ENCODE measurements at places on chromosomes 5 and 9.

GRCh38 chr5:135602882-135603721 lies 24.3 kb upstream of the CXCL14 start:
- DNase-seq = no peak

- DNase-seq = no peak
These were observed 34.5 kb upstream of the NCS1 start for GRCh38 chr9:130137641-130138081.

DNA sequence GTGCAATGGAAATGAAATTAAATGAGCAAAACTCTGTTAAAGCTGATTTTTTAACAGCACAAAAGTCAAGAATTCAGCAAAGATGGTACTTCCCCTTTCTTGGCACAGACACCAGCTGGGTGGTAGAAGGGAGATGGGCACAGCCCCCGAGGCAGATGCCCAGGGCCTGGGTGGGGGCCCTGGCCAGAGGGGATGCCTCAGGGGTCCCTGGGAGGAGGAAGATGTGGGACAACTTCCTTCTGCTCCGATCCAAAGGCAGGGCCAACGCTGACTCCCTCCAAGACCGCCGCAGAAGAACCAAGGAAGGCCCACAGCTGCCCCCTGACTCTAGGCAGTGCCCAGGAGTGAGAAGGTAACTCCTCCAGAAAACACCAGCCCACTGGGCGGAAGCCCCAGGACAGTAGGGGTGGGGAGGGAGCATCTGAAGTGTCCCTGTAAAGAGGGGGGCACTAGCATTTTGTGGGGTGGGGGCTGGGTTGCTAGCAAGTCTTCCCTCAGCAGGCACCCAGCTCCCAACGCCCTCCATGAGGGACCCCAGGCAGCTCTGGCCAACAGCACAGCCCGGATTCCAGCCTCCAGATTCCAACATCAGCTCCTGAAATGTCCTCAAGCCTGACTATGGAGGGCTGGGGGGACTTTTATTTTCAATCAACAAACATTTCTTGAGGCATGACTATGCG lies 4.9 kb downstream of the NACC2 start:
- no peak for DNase-seq

DNA sequence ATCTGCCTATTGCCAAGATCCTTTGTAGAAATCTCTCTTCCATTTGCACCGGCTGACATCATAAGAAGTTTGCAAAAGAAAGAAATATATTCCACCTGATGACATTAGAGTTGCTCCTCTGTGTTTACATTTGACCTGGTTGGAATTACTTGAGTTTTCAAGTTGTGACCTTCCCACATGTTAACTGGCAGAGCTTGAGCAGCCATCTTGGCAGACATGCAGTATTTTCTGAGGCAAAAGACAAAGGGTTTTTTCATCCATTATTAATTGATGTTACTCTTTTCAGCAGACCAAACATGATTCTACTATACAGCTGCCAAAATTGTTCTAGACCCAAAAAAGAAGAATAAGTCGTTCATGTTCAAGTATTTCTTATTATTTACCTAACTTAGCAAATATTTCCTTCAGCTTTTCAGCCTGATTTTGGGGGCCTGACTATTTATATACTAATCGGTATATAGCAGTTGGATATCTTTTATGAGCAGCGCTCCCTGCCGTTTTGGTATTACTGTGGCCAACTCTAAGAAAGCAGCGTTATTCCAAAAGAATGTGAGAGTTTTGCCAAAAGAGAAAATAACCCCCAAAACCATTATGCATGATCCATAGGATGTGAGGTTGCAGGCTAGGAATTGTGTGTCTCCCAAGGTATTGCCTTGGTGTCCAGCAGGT lies 212.9 kb downstream of the PBX3 start:
- DNase-seq = no peak

- no peak for DNase-seq
These were observed 112.9 kb downstream of the CHSY3 start for GRCh38 chr5:130017173-130017572.

DNA sequence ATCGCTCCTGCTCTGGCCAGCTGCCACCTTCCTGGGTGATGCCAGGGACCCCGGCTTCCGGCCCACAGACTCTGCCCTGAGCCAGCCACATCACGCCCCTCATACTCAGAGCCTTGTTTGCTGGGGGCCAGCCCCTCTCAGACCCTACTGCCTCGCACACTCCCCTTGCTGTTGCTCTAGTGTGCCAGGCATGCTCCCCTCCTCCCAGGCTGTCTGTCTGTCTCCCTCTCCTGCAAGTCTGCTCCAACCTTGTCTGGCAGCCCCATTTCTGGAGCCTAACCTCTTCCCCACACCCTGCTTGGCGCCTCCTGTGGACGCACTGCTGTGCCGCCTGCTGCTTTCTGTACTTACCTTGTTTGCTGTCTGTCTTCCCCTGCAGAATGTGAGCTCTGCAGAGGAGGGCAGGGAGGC lies 184.7 kb downstream of the HSPA4 start:
- DNase-seq = no peak

- DNase-seq = no peak
These were observed 8.3 kb upstream of the SEPTIN8 start for GRCh38 chr5:132785365-132785764.

DNA sequence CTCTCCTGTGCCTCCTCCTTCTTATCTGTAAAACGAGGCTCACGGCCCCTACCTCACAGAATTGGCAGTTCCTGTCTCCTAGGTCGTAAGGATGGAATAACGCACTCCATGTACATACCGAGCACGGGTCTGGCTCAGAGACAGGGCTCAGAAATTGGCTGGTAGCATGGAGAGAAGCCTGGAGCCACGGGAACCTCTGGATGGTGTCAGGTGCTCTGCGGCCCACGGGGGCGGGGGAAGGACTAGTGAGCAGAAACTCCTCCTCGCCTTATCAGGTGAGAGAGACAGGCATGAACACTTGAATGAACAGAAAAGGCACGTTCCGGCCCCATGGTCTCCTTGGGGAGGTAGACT lies 15.4 kb upstream of the C5orf47 start:
- DNase-seq = no peak

GRCh38 chr5:153523831-153524230 lies 33.4 kb downstream of the GRIA1 start:
- no peak for DNase-seq

- DNase-seq = no peak
These were observed 43.0 kb downstream of the LHFPL2 start for GRCh38 chr5:78605611-78606010.

DNA sequence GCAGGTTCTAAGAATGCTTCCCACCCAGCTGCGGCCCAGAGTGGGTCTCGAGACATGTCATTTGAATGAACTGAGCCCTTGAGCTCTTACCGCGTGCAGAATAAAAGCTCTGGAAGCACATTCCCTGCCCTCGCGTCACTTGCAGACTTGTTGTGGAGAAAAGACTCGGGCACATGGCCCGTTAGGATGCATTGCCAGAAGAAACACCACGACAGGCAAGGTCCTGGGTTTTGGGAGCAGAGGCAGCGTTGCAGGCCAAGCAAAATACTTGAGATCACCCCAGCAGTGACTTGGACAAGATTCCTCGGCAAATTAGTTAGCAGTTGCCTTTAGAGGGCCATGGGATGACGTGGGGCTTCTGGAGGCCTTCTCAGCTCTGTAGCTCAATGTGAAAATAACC lies 170.8 kb upstream of the MSX2 start:
- no peak for DNase-seq

DNA sequence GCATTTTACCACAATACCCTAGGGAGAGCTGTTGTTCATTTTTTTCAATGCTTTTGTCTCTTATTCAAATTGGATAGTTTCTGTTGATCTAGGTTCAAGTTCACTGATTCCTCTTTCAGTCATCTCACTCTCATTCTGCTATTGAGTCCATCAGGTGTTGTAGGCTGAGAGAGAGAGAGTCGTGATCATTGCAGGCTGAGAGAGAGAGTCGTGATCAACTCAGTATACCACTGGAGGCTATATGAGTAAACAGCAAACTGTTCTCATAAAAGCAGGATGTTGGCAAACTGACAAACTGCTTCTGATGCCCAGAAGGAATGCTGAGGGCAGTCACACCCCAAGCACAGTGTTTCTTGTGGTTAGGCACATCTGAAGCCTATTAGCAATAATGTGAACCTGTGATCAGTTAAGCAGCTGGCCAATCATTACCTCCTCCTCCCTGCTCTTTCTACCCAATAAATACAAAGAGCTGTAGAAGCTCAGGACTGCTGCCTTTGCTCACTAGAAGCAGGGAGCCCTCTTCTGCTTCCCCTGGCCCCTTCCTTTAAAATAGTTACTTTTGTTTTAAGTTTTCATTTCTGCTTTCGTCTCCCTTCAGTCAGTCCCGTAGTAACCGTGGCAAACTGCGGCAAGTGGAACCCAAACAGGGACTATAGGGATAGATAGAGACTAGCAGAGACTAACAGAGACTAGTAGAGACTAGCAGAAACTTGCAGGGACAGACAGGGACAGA lies 476.1 kb upstream of the ACO1 start:
- no peak for DNase-seq

GRCh38 chr5:10229306-10230048 lies 20.2 kb downstream of the ATPSCKMT start:
- DNase-seq = no peak

DNA sequence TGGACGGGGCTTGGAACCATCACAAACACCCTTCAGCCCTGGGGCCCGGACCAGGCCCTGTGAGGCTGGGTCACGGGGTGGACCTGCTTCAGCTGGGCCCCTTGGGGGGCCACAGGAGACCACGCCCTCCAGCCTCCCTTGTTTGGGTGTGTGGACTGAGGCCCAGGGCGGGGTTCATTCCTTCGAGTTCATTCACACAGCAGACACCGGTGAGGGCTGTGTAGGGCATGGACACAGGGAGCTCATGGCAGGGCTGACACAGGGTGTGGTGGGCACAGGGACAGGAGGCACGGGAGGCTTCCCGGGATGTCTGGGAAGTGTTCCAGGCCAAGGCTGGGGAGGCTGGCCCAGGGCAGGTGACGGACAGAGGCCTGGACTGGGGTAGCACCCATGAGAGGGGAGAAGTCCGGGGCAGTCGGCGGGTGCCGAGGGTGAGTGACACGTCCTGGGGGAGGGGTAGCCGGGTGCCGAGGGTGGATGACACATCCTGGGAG lies 8.9 kb downstream of the DNLZ start:
- DNase-seq = no peak

DNA sequence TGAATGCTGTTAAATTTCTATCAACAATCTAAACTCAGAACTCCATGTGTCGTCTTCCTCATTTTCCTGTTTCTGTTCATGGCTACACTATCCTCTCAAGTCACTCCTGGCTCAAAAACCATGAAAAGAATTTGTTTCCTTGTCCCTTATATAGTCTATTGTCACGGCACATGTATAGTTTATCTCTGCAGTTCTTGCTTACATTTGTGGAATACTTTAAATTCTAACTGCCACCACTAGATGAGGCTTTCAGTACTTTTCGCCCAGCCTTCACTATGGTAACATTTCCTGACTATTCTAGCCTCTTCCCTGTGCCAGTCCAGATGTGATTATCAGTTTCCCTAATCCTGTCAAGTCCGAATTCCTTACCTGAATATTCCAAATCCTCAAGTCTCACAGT lies 34.6 kb downstream of the PKD2L2 start:
- no peak for DNase-seq

- DNase-seq = no peak
These were observed 111.5 kb downstream of the MTREX start for GRCh38 chr5:55418994-55419968.

GRCh38 chr9:137023583-137023991 lies 4.5 kb downstream of the ABCA2 start:
- DNase-seq = no peak

DNA sequence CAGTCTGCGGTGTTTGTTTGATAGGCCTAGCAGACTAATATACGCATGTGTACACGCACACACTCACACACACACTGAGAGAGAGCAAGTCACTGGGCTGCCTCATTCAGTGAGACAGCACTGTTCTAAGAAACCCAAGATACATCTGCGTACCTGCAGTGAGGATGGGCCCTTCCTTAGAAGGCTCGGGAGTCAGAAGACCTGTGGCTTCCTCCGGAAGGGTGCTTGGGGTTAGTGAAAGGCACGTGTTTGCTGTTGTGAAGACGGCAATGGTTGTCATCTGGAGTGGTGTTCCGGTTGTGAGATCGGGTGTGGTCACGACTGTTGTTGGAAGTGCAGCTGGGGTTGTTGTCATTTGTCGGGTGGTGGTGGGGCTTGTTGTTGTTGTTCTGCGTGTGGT lies 11.7 kb downstream of the TIMD4 start:
- no peak for DNase-seq

DNA sequence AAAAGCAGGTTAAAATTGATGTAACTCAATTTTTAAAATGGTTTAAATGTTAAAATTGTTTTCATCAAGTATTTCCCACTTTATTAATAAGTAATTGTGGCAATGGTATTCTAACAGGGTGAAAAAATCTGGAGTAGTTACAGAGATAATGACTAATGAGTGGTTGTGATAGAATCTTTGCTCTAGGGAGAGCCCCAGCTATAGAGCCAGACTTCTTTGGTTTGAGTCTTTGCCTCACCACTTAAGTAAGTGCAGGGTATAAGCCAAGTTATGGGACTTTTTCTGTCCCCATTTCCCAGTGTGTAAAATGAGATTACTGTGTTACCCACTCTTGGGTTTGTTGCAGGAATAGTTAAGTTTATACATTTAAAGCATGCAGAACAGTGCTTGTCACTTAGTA lies 158.1 kb downstream of the FER start:
- DNase-seq = no peak

- no peak for DNase-seq
These were observed 56.7 kb downstream of the PCDH1 start for GRCh38 chr5:141821430-141821925.

- no peak for DNase-seq
These were observed 9.9 kb downstream of the SNCB start for GRCh38 chr5:176620333-176620981.

- peak; percentile 31 for DNase-seq
These were observed 31.7 kb upstream of the PRXL2C start for GRCh38 chr9:96686638-96687335.

DNA sequence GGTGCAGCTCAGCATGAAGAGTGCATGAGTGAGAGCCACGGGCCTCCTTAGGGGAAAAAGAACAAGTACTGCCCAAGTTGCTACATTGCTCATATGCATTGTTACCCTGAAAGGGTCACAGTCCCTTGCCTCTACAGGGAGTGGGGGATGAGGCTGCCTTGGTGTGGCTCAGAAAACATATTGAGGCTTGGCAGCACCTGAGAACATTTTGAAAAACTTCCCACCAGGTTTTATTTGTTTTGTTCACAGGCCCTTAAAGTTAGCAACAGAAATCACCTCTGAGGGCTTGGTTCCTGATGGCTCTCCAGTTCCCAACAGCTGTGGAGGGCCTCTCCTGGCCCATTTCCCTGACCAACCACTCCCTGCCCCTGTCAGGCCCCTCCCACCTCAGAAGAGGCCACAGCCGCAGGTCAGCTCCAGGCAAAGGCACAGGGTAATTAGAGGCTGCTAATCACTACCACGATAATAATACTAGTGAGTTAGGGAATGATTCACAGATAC lies 90.7 kb upstream of the ADRA1B start:
- no peak for DNase-seq

DNA sequence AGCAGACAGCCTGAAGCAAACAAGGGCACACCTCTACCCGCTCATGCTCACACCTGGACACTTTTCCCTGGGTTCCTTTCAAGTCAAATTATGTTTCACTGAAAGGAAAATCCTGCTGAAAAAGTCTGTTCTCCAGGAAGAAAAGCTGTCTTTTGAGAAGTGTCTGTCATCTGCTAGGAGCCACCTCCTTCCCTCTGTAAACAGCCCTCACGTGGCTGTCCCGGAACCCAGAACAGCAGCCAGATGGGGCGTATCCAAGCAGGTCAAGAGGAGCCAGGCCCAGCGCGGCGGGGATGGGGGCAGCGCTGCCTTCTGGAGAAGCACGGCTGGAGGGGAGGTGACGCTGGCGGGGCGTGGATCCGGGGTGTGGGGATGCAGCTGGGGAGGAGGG lies at the start of gene PNPLA7:
Gene PNPLA7 (minus strand): TSS at position 172 of the 391 bp plus-strand sequence. CDS start 205 bp downstream, outside the sequence.
- no peak for DNase-seq
